ENCODE measurements at places on chromosomes 2 and 18. TPM values are rescaled to one million over a fixed set of nuclear protein-coding genes. Genes with fewer than 3 reads are reported as not detected.

DNA sequence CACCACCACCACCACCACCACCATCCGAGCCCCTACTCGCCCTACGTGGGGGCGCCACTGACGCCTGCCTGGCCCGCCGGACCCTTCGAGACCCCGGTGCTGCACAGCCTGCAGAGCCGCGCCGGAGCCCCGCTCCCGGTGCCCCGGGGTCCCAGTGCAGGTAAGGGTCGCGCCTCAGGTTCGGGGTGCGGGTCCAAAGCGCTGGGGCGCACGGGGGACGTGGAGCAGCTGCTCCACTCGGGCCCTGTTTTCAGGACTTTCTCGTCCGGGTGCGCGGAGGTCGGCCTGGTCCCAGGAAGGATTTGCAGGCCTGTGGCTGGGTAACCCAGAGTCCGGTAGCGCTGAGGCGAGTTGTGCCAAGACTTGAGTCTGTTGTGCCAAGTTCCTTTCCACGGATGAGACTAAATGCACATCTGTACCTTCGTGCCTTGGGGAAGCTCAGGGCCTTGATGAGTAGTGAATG lies 2.8 kb downstream of the GATA6 start:
- DNase-seq, result peak; percentile 45

DNA sequence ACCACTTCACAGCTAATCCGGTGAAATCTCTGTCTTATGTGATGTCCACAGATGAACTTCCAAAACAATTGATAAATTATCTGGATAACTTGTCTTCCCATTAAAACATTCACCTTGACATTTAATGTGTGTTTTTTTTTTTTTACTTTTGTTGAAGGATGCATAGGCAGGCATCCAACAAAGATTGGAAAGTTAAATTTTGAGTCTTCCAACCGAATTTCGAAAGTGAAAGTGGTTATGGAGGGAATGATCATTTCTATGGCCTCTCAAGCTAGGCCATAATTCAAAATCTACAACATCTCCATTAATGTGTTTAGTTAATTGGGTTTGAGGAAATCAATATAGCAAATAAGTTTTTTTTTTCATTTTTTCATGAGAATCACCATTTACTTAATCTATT lies 1495.5 kb upstream of the ACVR2A start:
- no peak for DNase-seq

- no peak for DNase-seq
Measured at GRCh38 chr2:239688122-239688681, 287.4 kb upstream of the HDAC4 start.

DNA sequence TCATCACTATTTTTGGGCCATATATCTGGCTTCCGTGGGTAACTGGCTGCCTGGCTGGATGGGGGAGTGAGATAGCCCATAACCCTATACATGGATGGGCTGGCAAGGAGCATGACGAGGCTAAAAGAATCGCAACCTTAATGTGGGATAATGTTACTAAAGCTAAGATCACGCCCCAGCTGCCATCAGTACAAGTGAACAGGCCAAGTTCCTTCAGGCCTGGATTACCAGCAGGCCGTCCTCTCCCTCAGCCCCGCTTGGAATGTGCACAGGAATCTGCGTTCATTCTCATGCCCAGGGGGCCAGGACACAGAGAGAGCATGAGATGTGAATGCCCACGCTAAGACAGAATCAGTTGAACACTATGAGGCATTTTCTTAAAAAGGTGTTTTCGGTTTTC lies 34.7 kb downstream of the RMC1 start:
- DNase-seq, result no peak

- DNase-seq, result no peak
Measured at GRCh38 chr2:30450025-30450424, 3.0 kb downstream of the LCLAT1 start.

EFEMP1 gene
- 2.4 TPM for polyA plus RNA-seq

GKN2 gene
- polyA plus RNA-seq, result not detected

BIRC6 gene
- polyA plus RNA-seq, result 22.9 TPM

- DNase-seq, result peak; percentile 59
Measured at GRCh38 chr2:45567974-45568789, 42.9 kb downstream of the SRBD1 start.

NEB gene
- polyA plus RNA-seq, result 0.40 TPM

DNA sequence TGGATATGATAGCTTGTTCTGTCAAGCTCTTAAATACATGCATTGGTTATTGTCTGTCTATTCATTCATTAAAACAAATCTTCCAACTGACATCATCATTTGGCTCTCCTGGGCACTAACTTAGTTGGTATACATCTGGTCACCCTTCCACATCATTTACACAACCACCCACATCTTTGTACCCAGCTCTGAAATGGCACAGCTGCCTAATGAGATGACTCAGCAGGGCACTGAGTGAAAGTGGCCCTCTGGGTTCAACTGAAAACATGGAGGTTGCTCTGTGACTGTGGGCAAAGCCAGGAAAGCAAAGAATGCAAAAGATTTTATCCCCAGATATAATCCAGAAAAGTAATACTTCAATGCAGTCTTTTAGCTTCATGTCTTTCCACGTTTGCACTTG lies 234.0 kb upstream of the MAP2 start:
- no peak for DNase-seq

FOXI3 gene
- polyA plus RNA-seq, result not detected

UGT1A9 gene
- not detected for polyA plus RNA-seq

DNA sequence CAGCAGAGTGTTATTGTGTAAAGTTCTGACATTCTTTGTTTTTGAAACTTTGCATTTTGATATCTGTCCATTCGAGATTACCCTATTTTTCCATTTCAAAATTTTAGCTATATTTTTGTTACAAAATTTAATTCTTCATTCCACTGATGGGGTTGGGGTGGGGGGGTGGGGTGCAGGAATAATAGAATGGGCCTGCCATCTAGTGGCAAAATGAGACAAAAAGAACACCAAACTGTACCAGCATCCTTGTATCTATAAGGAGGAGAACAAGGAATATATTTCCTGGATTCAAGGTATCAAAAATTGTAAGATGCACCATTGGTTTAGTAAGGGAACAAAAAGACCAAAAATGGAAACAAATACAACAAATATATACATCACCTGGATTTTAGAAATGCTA lies 27.9 kb upstream of the TTR start:
- DNase-seq, result peak; percentile 17

- DNase-seq, result no peak
Measured at GRCh38 chr2:207930747-207931146, 94.6 kb downstream of the PLEKHM3 start.

GRCh38 chr2:31089645-31090044 lies 48.6 kb downstream of the GALNT14 start:
- DNase-seq, result no peak

- no peak for DNase-seq
Measured at GRCh38 chr18:26978812-26979341, 113.4 kb upstream of the AQP4 start.

DNA sequence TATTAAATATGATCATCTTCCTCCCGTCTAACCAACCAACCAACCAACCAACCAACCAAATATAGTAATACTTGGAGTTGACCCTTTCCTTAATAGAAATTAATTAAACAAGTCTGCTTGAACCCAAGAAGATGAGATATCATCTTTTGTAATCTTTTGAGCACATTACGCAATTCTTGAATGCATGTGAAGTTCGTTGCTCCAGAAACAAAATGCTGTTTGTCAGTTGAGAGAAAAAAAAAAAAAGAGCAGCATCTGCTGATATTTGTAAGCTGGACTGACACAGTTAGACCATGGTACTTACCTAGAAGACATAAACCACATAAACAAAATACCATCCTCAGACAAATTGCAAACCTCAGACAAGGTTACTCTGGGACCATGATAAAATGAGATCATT lies 9.2 kb upstream of the SERPINB2 start:
- peak; percentile 53 for DNase-seq

DNA sequence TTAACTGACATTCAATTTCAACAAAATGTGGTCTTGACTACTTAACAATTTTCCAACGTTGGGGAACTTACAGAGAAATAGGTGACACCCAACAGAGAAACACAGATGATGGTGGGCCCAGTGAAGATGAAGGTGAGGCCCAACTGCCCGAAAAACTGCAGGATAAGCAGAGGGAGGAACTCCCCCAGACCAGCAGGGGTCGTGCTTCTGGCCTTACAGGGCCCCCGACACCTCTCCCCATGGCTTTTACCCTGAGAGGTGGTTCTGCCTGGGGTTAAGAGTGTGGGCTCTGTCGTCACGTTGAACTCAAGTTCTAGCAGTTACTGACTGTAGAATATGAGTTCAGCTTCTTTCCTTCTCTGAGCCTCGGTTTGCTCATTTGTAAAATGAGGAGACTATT lies 119.5 kb upstream of the SMIM21 start:
- DNase-seq, result no peak

DNA sequence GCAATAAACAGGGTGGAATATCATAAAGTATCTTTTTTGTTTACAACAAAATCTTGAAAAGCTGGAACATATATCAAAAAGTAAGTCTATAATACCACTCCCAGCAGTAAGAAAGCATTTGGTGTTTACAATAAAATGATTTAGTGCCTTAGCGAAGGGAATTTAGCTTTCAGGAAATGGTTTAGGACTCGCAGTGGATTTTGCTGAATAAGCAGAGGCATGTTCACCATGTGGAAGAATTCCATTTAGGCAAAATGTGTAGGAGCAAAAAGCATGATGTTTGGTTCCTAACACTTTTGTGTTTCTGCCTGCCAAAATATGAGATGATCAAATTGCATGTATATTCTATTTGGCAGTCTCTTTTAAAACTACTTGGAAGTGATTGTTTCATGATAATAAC lies 163.6 kb downstream of the AGPS start:
- no peak for DNase-seq

SH3BP4 gene
- polyA plus RNA-seq, result 35.8 TPM

DNA sequence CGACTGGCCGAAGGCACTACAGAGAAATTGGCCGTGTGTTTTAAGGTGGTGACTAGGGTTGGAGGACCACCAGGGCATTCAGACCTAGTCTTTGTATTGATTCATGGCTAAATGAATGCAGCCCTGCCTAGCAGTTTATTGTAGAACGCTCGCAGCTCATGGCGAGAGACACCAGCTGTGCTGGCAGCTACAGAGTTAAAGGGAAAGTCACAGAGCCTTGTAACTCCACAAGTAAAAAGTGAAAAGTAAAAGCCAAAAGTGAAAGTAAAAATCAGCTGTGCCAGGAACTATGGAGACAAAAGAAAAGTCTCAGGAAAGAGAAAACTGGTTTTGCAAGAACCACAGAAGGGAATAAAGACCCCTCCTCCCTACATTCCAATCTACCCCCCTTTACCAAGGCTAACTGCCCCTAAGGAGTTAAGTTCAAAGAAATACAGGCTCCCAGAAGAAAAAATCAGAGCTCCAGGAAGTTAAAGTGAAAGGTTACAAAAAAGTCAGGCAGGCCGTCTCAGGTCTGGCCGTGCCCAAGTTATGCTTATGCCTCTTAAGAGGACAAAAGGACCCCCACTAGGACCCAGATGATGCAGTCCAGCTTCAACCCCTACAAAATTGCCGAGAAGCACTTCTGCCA lies 46.4 kb upstream of the SELENOI start:
- peak; percentile 77 for DNase-seq

DNA sequence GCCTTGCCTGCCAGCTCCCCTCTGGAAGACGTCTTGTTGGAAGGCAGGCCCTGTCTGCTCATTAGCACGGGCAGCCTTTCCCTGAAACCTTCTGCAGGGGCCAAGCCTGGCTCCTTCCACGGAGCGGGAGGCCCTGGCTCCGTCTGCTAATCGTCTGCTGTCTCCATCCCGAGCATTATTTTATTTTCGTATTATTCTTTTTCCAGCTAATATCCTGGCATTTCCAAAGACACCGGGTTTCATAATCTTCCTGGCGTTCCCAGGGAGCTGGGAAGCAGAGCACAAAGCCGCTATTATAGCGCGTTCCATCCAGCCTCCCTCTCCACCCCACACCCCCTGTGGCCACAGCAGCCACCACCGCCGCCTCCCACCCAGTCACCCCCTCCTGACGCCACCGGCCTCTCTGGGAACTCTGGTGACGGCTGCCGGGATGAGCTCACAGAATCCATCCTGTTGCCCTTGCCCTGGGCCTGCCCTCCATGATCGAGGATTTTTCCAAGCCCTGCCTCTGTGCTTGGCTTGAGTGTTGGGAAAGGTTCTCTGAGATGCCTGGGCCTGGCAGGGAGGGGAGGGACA lies 125.5 kb downstream of the DYSF start:
- no peak for DNase-seq

DNA sequence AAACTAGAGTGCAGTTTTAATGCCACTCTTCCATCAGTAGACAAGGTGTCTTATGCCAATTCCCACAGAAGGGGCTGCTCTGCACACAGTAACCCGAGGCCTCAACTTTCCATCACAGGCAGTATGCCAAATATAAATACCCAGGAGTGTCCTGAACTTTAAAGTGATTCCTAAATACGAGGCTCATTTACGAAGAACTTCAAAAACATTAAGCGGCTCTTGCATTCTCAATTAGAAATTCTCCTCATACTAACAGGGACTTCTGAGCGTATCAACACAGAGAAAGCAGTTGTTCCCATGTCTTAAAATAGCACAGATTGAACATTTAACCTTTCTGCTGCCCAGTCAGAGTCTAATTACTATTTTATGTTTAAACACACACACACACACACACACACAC lies 638.6 kb downstream of the ERBB4 start:
- DNase-seq, result peak; percentile 45

DNA sequence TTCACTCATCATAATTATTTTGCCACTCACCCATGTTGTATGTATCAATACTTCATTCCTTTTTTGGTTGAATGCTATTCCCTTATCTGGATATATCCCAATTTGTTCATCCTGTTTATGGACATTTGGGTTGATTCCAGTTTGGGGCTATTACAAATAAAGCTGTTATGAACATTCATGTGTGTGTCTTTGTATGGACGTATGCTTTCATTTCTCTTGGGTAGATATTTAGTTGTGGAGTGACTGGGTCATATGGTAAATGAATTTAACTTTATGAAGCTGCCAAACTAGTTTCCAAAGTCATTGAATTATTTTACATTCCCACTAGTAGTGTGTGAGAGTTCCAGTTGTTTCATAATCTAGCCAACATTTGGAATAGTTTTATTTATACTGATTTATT lies 2.7 kb downstream of the FAM228B start:
- no peak for DNase-seq

DNA sequence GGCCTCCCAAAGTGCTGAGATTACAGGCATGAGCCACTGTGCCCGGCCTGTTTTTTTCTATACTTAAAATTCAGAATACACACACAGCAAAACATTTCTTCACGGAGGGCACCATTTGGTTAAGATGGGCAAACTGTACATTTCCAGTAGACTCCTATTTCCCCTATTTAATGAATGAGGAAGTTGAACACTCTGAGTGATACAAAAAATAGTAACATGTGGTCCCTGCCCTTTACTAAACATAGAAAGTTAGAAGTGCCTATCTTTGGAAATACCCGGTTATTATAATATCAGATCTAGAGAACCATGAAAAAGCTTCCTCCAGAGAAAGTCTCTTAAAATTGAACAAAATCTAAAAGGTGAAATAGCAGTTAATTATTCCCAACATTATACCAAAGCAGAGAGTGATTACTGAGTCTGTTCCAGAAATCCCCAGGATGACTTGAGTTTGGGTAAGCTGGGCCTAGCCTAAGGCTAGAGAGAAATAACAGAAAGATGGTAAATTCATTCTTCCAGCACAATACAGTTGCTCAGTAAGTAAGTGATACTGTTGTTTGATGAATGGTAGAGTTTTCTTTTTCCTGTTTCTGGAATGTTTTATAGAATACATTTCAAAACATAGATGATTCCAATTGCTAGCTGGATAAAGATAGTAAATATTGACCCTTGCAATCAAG lies 23.3 kb upstream of the RMC1 start:
- no peak for DNase-seq

KATNAL2 gene
- 11.3 TPM for polyA plus RNA-seq

Data from cardiac muscle cell (in vitro differentiated cells and primary cell).